ENCODE measurements at places on chromosomes 16 and 17.
A peak's percentile ranks its signal among the peaks of the same experiment; 100 is the strongest.

DNA sequence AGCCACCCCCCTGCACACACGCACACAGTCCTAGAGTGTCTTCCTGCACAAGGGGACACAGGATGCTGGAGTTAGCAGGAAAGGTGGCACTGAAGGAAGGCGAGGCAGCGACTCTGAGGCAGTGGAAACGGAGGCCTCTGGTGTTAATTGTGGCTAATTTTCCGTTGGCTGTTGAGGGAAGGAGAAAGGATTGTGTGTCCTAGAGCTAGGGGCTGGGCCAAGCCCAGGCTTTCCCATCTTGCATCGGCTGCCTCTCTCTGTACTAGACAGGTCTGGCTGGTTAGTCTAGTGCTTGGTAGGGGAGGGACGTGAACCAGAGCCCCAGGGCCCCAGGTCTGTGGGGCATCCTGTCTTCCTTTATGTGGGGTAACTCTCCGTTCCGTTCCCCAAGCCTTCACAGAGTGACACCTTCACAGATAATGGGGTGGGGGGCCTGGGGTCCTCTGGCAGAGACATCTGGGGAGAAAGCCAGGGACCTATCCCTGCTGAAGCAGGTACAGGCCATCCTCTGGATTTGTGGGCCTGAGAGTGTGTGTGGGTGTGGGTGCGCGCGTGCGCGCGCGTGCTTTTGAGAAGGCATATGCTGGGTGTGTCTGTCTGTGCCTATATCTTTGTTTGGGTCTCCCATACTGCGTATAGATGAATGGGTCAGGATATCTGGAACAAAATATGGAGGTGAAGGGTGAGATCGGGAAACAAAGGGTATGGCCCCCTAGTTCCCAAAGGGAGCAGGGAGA is at the start of gene CHD3:
TSS of gene CHD3 (plus strand) at position 606 of the 737 bp plus-strand sequence. CDS start 212 bp downstream, outside the sequence.
- DNase-seq, result peak; percentile 77

GRCh38 chr17:81338274-81339190 is 43.4 kb upstream of the SLC38A10 start:
- peak; percentile 11 for DNase-seq

- DNase-seq, result no peak
Measured at GRCh38 chr17:65042946-65043345, 13.6 kb downstream of the GNA13 start.

DNA sequence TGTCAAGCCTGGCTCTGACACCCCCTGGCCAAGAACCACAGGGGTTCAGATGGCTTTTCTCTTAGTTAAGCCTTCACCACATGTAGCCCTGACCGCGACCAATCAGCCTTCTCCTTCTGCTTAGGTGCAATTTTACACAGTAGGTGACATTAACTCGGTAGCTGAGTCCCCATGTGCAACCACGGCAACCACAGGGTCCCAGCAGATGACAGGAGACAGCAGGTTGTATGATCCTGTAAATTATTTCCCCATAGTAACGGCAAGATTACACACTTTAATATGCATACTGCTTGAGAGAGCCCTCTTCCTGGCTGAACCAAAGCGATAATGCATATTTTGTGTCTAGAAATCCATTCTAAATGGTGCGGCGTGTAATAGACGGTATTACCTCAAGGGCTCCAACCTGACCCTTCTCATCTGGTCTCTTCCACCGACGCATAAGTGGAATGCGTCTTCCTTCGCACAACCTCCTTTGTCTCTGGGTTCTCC is 458.7 kb upstream of the ZFHX3 start:
- no peak for DNase-seq

- DNase-seq, result peak; percentile 68
Measured at GRCh38 chr17:28950017-28950751, 1.1 kb downstream of the PHF12 start.

- DNase-seq, result no peak
Measured at GRCh38 chr17:32491371-32492263, 4.8 kb downstream of the CDK5R1 start.

GRCh38 chr17:17780922-17781590 is 55.7 kb downstream of the SREBF1 start:
- peak; percentile 77 for DNase-seq

DNA sequence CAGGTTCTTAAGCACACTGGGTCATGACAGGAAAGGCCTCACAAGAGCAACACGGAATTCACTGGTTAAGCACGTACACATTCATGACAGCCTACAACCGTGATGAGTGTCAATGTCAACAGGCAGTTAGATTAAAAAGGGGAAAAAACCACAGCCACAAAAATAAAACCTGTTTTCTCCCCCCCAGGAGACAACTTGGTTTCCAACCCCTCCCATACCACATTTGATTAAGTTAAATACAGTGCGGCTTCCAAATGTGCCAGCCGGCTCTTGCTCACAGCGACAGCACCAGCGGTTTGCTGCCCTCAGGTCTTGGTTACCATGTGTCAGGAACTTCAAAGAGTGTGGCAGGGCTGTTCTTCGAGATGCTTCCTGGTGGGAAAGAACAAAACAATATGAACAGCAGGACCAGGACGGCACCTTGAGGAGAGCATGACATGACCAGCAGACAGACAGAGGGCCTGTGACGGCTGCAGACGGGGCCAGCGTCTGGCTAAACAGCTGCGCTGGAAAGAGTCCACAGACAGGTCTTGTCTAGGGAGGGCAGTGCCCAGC is 193.6 kb downstream of the PARN start:
- peak; percentile 72 for DNase-seq

DNA sequence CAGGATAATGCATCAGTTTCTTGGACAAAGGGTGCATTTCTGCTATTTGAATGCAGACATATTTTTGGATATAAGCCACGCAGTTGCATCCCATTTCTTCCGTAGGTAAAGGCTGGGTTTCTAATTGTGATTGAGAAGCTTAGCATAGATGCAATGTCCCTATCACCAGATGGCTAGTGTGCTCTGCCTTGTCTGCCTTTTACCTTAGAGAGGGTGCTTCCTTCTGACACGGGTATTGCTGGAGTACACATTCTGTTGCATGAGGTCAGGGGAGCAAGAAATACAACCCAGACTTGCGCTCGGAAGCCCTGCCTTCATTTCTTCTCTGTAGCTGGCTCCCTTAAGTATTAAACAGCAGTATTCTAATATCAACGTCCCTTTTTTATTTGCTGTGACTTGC is 337.4 kb downstream of the WWOX start:
- no peak for DNase-seq

DNA sequence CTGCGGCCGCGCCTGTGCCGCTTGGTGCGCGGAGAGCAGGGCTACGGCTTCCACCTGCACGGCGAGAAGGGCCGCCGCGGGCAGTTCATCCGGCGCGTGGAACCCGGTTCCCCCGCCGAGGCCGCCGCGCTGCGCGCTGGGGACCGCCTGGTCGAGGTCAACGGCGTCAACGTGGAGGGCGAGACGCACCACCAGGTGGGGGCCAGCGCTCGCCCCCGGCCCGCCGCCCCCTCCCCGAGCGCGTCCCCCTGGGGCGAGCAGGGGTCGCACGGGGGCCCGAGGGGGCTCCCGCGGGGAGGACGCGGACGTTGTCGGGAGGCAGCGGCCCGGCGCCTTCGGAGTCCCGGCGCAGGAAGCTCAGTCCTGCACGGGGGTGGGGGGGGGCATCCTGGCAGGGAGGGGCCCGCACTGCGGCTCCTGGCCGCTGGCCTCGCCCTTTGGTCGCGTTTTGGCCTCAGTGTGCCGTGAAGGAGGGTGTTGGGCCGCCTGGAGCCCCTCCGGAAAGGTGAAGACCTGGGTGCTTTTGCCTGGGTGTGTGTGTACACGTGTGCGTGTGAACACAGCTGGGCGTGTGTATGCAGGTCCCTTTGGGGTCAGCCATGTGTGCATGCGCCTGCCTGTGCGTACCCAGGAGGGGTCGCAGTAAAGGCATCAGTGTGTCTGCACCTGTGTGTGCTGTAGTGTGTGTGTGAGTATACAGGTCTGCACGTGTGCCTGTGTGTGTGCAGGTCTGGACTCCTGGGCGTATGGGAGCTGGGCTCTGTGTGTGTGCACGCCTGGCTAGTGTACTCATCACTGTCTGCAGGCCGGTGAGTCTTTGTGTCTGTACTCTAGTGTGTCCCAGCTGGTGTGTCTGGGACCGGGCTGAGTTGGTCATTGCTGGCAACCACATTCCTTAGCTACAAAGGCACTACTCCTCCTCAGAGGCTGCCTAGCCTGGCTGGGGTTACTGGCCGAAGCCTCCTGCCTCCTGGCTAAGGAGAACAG is 615 bp downstream of the NHERF2 start:
- DNase-seq, result peak; percentile 15

GRCh38 chr17:46264456-46265198 is 30.3 kb upstream of the LRRC37A start:
- no peak for DNase-seq

DNA sequence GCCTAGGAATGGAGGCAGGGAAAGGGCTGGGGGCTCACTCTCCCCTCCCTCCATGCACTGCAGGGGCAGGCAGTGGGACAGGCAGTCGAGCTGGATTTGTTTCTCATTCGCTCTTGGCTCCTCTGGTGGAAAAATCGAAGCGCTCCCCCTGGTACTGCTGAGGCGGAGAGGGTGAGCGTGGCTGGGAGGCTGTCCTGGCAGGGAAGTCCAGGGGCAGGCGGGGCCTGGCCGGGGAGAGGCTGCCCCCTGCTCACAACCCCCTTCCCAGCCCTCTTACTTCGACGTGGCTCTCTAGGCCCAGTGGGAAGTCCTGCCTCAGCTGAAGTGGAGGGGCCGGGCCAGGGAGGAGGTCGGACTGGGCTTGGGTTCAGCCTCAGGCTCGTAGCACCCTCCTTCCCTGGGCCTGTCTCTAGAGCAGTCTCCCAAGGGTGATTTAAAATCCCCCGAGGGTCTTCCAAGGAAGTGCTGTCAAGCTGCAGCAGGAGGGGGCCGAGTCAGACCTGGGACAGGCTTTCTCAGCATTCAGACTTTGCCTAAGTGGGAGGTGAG is 16.5 kb upstream of the TMEM92 start:
- DNase-seq, result peak; percentile 81

- no peak for DNase-seq
Measured at GRCh38 chr16:85676466-85676865, 12.3 kb downstream of the GINS2 start.

- DNase-seq, result peak; percentile 50
Measured at GRCh38 chr17:13777003-13777402, 175.3 kb upstream of the HS3ST3A1 start.

- DNase-seq, result no peak
Measured at GRCh38 chr17:63641692-63642448, 19.7 kb downstream of the MAP3K3 start.

All from tongue (tissue), 3 donors.